Breast epithelium (tissue), 4 donors: ENCODE measurements at places on chromosomes 2 and 18.

DNA sequence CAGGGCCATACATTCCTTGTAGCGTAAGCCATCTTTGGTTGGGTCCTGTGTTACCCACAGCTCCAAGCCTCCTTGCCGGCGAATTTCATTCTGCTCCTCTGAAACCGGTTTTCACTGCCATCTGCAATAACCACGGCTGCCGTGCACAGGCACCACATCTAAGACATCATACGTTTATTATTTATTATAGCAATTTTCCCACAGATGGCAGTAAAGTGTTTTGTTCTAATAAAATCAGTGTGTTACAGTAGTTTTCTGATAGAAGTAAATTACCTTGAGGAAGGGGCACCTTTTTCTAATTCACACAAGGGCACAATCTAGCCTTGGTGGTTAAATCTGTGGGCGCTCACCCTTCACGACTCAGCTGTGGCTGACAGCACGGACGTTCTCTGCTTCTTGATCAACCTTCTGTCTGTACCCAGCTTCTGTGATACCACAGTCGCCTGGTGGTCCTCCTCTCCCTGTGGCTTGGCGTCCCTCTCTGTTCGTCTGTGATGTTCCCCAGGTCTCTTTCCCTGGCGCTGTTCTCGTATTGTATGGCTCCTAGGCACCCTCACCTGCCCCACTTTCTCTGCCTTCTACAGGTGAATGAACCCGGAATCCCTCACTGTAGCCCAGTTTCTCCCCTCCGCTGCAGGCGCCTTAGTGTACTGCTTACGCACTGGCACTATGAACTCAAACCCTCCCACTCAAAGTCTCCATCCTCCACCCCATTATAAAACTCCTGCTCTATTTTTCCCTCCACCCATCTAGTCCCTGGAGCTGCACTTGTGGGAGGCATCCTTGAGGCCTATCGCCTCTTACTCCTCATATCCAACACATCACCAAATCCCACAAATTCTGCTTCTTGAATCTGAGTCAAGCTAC, 236.8 kb downstream of the DYSF start:
- DNase-seq = no peak

DNA sequence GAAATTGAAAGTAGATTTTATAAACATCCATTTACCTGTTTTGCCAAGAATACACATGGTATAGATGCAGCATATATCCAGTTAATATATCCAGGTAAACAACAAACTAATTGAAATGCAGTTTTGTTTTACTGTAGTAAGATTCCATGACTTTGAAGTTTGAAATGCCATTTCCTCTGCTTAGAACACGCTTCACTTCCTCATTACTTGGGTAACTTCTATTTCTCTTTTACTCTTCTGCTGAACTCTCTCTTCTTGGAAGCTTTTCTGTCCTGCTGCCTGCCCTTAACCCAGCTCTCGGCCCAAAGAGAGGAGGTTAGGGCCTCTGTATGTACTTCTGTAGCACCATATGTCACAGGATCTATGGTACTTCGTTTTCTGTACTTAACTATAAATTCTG, 14.1 kb upstream of the IL1RL2 start:
- DNase-seq = no peak

DNA sequence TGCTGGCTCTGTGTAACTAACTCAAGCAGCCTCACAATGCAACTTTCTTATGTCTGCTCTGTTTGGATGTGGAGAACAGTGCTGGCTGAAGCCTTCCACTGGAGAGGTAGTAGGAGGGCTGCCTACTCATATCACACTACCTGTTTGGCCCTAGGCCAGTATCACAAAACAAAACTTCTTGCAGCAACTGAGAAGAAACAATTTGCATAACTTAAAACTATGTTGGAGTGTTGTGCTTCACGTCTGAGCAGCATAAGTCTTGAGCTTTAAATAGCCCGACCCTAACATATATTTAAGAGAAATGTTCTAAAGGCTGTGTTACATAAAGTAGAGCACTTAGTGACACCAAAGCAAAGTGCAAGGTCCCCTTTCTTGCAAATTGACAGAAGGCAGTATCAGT, 204.9 kb upstream of the ACVR2A start:
- no peak for DNase-seq

DNA sequence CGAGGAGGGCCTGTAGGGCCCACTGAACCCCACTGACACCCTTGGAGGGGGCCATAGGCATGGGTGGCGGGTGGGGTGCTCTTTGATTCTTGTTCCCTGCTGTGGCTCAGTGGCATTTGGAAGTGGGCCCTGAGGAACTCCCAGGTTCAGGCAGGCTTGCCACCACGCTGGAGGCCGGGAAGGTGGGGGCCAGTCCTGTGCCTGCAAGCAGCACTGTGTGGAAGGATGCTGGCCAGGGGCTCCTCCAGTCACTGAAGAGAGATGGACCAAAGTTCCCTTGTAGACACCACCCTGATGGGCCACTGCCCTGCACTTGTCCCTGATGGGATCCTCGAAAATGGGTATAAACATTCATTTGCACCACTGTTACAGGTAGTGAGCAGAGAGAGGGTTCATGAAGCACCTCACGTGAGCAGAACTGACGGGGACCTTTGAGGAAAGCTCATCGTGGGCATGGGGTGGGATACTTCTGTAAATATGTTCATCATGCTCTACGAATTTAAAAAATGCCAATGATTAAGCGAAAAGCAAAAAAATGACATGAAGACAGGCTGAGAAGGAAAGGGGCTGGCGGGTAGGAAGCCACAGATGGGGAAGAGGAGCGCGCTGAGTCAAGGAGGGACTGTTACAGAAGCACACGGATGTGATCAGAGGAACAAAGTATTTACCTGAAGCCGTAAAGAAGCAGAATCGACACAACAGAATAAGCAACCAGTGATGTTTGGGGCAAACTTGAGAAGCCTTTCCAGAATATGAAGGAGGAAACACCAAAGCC, 45.2 kb upstream of the ASB1 start:
- DNase-seq = no peak

- DNase-seq = peak; percentile 49
Observed at GRCh38 chr2:44938287-44939105, 3.0 kb upstream of the SIX3 start.

DNA sequence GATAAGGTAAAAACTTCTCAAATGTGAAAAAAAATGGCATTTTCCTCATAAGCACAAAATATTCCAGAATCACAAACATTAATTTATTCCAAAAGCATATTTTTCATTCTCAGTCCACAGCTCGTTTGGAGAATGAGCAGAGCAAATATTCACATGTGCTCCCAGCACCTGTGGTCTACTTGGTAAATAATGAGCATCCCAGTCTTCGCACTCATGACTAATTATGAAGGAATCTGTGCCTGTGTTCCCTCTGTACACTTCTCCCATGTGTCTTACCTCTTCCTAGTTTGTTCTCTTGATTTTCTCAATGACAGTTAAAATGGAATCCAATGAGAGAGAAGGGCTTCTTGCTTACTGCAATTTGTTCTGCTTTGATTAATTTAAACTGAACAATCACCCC, 671.0 kb upstream of the SOX11 start:
- DNase-seq = no peak

DNA sequence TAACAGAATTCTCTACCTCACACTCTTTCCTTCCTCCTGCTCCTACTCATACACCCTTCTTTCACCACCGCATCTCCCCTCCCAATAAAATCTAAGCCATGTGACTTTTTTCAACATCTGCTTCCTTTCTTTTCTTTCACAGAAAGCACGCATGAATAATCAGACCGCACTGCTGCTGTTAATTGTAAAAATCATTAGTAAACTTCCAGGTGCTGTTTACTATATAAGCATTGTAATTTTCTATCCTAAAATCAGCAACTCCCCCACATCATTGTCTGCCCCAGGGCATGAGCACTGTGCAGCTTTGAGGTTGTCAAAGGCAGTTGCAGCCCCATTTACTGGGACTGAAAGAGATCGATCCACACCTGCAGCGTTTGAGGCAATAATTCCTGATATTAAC, 782.6 kb upstream of the ID2 start:
- no peak for DNase-seq

- DNase-seq = no peak
Observed at GRCh38 chr18:59787998-59788790, 91.0 kb upstream of the CCBE1 start.

DNA sequence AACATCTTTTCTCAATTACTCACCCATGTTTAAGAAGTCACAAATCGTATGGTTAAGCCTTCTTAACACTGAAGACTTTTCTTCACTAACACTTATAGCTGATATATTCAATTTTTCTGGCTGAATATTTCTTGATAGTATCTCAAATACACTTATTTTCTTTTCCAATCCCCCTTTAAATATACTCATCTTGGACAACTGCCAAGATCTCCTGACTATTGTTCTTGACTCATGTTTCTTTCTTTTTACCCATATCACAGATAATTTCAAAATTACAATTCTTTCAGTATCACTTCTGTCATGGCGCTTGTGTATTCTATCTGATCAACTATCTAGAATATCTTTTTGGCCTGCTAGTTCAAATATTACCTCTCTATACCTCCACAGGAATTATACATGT, 954.3 kb upstream of the ACVR2A start:
- no peak for DNase-seq

- no peak for DNase-seq
Observed at GRCh38 chr2:50749216-50749615, 282.7 kb downstream of the NRXN1 start.

DNA sequence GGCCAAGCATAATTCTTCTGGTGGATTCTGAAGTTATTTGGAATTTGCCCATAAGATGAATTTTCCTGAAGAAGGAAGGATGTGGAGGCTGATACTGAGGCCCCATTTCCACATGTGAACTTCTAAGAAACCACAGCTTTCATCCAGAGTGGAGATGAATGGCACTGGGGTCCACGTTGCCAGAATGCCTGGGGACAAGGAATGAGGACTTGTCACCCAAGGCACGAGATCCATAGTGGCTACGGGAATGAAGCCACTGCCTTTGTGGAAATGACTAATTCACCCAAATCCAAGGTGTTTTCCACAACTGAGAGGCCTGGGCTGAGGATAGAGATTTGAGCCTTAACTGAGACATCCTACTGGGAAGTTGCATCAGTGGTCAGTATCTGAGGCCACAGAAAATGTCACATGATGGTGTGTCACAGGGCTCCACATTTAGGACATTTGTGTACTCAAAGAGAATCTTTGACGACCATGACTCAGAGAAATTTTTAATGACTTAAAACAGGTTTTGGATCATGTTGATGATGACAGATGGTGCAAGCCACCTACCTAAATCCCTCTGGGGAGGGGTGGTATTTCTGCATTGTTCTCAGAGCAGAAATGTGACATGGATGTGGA, 286.1 kb downstream of the SOX11 start:
- DNase-seq = no peak

- no peak for DNase-seq
Observed at GRCh38 chr2:127437781-127438726, 19.8 kb downstream of the PROC start.

- no peak for DNase-seq
Observed at GRCh38 chr18:53701697-53702096, 522.8 kb downstream of the MBD2 start.

DNA sequence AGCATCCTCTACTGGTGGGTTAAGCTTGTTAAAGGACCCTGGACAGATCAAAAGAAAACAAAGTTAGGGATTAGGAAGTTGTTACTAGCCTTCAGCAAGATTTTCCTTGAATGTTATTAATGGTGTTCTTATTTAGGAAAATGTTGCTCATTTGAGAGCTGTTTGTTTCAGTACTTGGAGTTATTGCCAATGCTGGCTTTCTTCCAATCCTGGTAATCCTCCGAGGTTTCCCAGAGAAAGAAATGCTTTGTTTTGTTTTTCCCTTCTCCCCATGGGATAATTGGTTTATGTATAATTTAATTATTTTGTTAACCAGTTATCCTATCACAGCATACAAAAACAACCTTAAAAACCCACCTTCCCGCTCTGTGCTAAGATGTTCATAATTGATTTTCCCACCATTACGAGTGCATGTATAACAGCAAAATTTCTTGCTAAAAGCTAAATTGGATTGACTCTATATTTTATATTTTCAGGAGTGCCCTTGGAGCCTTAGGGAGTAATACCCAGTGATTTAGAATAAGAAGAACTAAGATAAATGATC, 79.8 kb downstream of the MGAT5 start:
- no peak for DNase-seq

DNA sequence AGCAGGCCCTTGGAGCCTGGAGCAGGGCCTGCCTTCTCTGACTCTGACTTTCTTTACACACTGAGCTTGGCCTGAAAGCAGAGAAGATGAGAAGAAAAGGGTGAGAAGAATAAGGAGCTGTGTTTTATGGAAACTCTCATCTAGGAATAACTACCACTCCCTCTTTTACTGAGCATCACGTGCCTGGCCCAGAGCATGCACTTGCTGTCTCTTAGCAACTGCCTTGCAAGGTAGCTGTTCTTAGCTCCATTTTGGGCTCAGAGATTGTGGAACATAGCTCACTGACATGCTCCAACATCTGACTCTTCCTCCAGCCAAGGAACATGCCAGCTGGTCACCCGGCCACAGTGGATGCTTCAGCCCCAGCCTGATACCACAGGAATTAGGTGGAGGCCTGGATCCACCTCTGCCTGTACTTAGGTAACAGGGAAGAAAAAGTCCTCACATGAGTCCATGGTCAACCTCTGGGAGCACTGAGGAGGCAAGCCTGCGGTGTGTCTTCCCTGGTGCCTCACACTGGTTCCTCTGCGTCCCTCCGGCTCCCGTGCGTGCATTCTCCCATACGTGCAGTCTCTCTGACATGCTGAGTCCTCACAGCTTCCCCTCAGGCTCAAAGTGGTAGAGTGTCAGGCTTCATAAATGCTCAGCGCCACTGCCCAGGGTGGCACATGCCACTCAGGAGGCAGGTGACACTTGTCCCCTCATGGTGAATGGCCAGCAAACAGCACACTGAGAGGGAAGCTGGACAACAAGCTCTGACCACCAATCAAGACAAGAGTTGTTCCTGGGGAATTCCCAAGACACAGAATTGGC, 35.7 kb downstream of the AMER3 start:
- DNase-seq = no peak

DNA sequence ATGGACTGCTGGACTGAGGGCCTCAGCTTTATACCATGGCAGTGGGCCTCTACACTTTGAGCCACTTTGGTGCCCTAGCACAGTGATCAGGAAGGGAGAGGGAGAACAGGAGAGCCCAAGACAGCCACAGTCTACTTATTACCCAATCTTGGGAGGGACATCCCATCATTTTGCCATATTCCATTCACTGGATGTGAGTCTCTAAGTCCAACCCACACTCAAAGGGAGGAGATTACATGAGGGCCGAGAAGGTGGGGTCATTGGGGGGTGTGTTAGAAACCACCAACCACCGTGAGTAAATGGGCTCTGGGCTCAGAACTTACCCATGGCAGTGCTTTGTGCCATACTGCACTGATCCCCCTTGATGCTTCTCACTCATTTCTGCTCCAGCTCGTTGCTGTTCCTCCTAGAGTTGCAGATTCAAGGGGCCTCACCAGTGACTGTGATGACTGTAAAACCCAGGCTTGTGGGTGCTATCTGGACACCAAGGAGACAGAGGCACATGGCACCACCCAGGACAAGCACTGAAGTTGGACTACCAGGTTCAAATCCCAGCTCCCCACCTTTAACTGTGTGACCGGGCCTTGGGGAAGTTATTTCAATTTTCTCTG, 97.6 kb upstream of the RAB6C start:
- no peak for DNase-seq

- DNase-seq = no peak
Observed at GRCh38 chr2:45840481-45840880, 189.0 kb downstream of the PRKCE start.
